ENCODE measurements at places on chromosomes 5 and 9.

GRCh38 chr9:31740705-31741104 is 643.7 kb upstream of the ACO1 start:
- DNase-seq = no peak
- no peaks in the 10 kb centered on the region for H3K4me1 ChIP-seq
- H3K27ac ChIP-seq = no peak overlapping the region
- no peaks in the 10 kb centered on the region for H3K36me3 ChIP-seq

GRCh38 chr9:38332625-38333024 is 59.9 kb upstream of the ALDH1B1 start:
- no peak for DNase-seq
- no peak overlapping the region for H3K27ac ChIP-seq
- H3K27me3 ChIP-seq = peaks cover 10% of the 10 kb centered on the region
- H3K36me3 ChIP-seq = no peaks in the 10 kb centered on the region

DNA sequence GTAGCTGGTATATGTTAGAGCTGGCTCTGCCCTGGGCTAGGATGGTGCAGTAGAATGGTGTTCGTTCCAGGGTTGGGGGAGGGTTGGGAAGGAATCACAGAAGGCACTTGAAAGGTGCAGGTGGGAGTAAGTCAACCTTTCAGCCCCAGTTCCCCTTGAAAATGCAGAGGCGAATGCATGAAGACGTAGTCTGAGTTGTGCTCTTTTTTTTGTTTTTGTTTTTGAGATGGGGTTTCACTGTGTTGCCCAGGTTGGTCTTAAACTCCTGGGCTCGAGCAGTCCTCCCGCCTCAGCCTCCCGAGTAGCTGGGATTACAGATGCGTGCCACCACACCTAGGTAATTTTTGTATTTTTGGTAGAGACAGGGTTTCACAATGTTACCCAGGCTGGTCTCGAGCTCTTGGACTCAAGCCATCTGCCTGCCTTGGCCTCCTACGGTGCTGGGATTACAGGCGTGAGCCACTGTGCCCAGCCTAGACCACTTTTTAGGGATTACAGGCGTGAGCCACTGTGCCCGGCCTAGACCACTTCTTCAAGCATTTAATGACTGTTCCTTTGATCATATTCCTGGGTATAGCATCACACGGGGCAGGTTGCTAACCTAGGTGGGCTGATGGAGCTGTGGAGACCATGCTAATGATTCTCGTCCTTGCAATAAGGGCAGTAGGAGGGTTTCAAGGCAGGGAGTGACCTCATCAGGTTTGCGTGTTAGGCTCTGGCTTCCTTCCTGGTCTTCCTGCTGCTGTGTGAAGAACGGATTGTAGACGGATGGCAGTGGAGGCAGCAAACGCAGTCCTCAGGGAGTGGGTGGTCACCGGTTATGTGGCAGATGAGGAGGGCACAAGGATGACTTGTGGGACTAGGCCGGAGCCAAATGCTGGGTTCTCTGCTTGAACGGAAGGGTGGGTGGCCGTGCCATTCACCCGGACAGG is 13.7 kb downstream of the EHMT1 start:
- no peaks in the 10 kb centered on the region for H3K27me3 ChIP-seq
- peaks cover 26% of the 10 kb centered on the region for H3K36me3 ChIP-seq
- DNase-seq = no peak
- no peak overlapping the region for H3K4me3 ChIP-seq
- H3K4me1 ChIP-seq = peaks cover 49% of the 10 kb centered on the region

GRCh38 chr5:89606939-89607534 is 724.1 kb upstream of the MEF2C start:
- no peaks in the 10 kb centered on the region for H3K36me3 ChIP-seq
- no peaks in the 10 kb centered on the region for H3K27me3 ChIP-seq
- H3K27ac ChIP-seq = no peak overlapping the region
- DNase-seq = no peak

- no peaks in the 10 kb centered on the region for H3K4me1 ChIP-seq
- no peak for DNase-seq
- H3K27ac ChIP-seq = no peak overlapping the region
- no peaks in the 10 kb centered on the region for H3K27me3 ChIP-seq
These were observed 195.5 kb downstream of the SNCAIP start for GRCh38 chr5:122507581-122507980.

DNA sequence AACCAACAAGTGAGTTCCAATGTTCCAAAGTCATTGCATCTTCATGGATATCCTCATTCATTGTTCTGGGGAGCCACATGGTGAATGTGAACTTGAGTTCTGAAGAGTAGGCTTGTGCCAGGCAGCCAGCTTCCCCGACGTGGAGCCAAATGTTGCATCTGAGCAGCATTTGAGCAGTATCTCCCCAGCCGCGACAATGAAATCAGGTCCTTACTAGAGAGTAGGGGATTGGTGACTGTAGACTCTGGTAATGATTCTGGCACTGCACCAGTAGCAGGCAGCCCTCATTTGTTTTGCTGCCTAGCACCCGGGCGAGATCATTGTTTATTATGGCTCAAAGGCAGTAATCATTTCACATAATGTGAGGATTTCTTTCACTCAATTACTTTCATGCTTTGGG is 451.4 kb upstream of the C9orf72 start:
- H3K27ac ChIP-seq = no peak overlapping the region
- H3K4me1 ChIP-seq = no peaks in the 10 kb centered on the region
- H3K4me3 ChIP-seq = no peak overlapping the region

- H3K27ac ChIP-seq = no peak overlapping the region
- DNase-seq = no peak
- no peak overlapping the region for H3K4me3 ChIP-seq
- peaks cover 2% of the 10 kb centered on the region for H3K4me1 ChIP-seq
These were observed 61.0 kb downstream of the RALGPS1 start for GRCh38 chr9:126975327-126976220.

DNA sequence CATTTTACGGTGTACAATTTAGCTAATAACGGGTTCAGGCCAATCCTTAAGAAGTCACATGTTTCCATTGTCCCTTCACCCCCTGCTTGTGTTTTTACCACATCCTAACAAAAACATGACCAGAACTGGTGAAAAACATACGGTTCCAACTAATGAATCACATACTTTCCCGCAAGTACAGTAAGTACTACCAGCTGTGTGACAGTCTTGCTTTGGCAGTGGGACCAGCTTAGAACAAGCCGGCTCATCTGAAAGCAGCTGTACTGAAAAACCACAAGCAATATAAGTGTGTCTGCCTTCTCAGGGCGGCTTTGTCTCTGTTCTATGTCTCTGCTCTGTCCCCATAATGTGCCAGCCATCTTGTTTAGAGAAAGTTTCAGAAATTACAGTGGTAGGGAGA is 242.5 kb downstream of the BNC2 start:
- no peak overlapping the region for H3K4me3 ChIP-seq
- H3K36me3 ChIP-seq = no peaks in the 10 kb centered on the region
- no peaks in the 10 kb centered on the region for H3K4me1 ChIP-seq
- no peaks in the 10 kb centered on the region for H3K27me3 ChIP-seq

DNA sequence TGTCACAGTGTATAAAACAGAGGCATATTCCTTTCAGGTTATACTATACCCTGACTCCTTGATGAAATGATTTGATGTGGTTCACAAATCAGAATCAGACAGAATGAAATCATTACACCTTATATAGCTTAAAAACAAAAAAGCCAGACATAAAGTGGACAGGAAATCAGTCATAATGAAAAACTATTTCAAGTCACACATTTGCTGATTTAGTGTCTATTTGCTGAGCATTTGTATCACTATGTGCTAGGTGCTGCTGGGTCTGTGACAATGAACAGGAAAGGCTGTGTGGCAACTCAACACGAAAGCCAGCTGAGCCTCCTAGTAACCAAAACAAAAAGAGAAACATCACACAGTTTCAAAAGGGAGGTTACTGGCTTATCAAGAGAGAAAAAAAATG is 194.0 kb downstream of the EFNA5 start:
- H3K27ac ChIP-seq = peak overlapping the region; percentile 56
- peaks cover 5% of the 10 kb centered on the region for H3K4me1 ChIP-seq
- H3K4me3 ChIP-seq = no peak overlapping the region
- no peaks in the 10 kb centered on the region for H3K36me3 ChIP-seq
- DNase-seq = peak; percentile 27

DNA sequence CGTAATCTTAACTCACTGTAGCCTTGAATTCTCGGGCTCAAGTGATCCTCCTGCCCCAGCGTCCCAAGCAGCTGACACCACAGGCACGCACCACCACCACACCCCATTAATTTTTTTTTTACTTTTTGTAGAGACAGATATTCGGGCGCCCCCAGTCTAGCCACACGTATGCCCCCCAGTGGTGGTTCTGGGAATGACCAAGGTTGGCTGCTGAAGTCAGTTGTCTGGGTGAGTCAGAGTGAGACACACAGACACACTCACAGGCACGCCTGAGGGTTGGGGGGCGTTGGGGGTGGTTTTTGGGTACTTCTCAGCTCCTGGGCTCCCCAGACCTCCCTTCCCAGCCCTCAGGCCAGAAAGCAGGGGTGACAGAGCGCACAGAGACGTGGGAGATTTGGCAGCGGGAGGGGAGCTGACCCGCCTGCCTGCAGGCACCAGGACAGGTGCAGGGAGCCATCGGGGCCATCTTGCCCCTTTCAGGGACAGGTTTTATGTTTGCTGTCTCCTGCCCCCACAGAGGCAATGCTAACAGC is 4.2 kb upstream of the ENTPD8 start:
- H3K27me3 ChIP-seq = peaks cover 15% of the 10 kb centered on the region
- DNase-seq = peak; percentile 89
- H3K27ac ChIP-seq = no peak overlapping the region
- H3K4me1 ChIP-seq = peaks cover 25% of the 10 kb centered on the region

GRCh38 chr5:180494510-180495181 is 467 bp downstream of the CNOT6 start:
- no peaks in the 10 kb centered on the region for H3K27me3 ChIP-seq
- peak; percentile 42 for DNase-seq
- peak overlapping the region; percentile 87 for H3K4me3 ChIP-seq
- H3K36me3 ChIP-seq = peaks cover 20% of the 10 kb centered on the region

DNA sequence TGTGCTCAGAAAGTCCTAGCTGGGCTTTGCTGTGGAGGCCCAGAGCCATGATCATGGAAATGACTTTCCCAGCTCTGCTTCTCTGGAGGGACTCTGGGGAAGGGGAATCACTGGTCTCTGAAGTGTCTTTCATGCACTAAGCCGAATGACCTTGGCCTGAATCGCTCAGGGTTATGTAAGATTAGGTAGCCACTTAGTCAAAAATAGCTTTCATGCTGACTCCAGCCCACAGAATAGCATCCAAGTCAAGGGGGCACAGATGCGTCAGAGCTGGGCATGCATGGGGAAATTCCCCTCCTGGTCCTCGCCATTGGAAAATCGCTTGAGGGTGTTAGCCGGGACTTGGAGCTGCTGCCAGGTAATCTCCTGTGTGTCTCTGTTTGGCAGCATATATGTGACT is 36.1 kb upstream of the PPARGC1B start:
- no peak for DNase-seq
- H3K27me3 ChIP-seq = peaks cover 23% of the 10 kb centered on the region
- no peaks in the 10 kb centered on the region for H3K36me3 ChIP-seq
- H3K4me3 ChIP-seq = no peak overlapping the region
- H3K4me1 ChIP-seq = no peaks in the 10 kb centered on the region

- H3K36me3 ChIP-seq = no peaks in the 10 kb centered on the region
- DNase-seq = no peak
- H3K4me3 ChIP-seq = no peak overlapping the region
- H3K4me1 ChIP-seq = no peaks in the 10 kb centered on the region
- H3K27me3 ChIP-seq = no peaks in the 10 kb centered on the region
These were observed 33.6 kb downstream of the SUB1 start for GRCh38 chr5:32618962-32619361.

DNA sequence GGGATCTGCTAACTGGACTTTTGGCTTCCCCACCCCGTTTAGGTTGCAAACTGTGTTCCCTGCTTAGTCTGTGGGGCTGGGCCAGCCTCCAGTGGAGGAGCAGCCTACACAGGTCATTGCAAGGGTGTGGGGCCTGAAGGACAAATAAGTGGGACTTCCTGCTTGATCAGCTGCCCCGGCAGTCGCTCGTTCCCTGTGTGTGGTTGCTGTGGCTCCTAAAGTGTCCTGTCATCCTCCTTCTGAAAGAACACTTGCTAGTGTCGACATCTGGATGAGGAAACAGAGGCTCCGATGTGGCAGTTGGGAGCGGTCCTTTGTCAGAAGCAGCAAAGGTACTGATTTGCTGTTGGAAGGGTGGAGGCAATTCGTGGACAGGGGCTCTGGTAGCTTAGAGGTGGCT is 88.9 kb upstream of the TBCA start:
- no peak overlapping the region for H3K4me3 ChIP-seq
- no peaks in the 10 kb centered on the region for H3K4me1 ChIP-seq
- no peaks in the 10 kb centered on the region for H3K36me3 ChIP-seq

DNA sequence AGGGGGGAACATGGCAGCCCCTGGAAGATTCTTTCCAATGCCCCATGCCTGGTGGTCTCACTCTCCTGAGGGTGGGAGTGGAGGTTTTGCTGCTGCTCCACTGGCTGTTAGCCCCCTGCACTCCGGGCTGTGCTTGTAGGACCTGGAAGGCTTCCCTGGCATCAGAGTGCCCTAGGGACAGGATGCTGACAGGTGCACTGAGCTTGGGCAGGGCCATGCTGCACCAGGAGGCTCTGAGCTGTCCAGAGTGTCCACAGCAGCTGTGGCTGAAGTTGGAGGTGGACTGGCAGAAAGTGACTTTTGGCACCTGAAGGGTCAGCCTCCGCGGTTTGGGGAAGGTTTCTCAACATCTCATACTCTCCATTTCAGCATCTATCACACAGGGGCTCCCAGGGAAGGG is 249.1 kb downstream of the GADD45G start:
- no peak overlapping the region for H3K4me3 ChIP-seq
- peaks cover 27% of the 10 kb centered on the region for H3K27me3 ChIP-seq
- H3K4me1 ChIP-seq = peaks cover 5% of the 10 kb centered on the region

DNA sequence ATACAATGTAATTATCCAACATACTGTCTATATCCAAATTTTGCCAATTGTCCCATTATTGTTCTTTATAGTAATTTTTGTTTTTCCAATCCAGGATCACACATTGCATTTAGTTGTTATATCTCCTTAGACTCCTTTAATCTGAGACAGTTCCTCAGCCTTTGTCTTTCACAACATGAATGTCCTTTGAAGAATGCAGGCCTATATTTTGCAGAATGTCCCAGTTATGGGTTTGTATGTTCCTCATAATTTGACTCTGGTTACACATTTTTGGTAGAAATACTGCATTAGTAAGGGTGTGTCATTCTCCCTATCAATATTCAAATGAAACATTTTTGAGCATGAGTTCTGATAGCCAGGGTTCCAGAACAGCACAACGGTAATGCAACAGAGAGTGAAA is 6.7 kb downstream of the CD180 start:
- no peak overlapping the region for H3K4me3 ChIP-seq
- H3K4me1 ChIP-seq = peaks cover 40% of the 10 kb centered on the region
- peaks cover 28% of the 10 kb centered on the region for H3K36me3 ChIP-seq
- no peak overlapping the region for H3K27ac ChIP-seq

DNA sequence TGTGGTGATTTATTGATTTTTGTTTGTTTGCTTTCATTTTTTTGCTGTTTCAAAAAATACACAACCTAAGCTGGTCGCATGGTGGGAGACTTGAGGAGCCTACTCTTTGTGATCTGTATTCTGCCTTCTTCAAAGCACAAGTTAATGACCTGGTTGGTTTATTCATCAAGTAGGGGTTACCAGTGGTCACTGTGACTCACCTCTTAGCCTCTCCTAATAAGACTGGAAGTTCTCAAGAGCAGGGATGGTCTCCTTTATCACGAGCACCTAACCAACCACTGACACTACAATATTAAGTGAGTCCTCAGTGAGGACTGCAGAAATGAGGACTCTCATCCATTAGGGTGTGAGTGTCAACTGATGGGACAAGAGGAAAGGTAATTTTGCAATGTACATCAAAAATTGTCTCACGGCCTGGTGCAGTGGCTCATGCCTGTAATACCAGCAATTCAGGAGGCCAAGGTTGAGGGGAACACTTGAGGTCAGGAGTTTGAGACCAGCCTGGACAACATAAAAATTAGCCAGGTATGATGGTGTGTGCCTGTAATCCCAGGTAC is 13.6 kb upstream of the MTMR12 start:
- H3K36me3 ChIP-seq = peaks cover 6% of the 10 kb centered on the region
- DNase-seq = no peak
- H3K4me1 ChIP-seq = peaks cover 2% of the 10 kb centered on the region
